ENCODE measurements at places on chromosomes 4 and X.

DNA sequence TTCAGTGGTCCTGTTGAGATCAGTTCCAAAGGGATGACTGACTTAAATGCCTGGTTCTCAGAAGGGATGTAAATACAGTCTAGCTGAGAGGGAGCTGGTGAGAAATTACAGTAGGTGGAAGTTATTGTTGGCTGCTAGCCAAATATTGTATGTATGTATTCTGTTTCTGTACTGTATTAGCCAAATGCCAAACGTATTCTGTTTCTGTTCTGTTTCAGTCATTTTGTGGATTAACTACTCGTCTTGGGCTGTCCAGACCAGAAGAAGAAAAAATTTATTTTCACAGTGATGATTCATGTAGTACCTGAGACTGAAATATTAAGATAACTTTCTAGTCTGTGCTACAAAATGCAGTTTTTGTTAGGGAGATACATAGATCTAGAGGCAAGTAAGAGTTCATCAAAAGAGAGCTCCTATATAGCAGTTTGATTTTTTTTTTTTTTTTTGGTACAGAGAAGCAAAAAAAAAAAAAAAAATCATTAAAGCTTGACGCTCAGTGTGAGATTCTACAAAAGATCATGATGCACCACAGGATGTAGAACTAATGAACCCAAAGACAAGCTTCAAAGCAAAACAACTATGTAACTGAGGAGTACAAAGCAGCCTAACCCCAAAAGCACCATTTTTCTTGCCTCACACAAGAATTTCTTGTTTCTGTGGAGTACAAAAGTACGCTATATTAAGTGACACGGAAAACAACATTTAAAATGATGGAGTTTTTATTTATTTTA lies 54.8 kb downstream of the CASP6 start:
- DNase-seq: no peak

DNA sequence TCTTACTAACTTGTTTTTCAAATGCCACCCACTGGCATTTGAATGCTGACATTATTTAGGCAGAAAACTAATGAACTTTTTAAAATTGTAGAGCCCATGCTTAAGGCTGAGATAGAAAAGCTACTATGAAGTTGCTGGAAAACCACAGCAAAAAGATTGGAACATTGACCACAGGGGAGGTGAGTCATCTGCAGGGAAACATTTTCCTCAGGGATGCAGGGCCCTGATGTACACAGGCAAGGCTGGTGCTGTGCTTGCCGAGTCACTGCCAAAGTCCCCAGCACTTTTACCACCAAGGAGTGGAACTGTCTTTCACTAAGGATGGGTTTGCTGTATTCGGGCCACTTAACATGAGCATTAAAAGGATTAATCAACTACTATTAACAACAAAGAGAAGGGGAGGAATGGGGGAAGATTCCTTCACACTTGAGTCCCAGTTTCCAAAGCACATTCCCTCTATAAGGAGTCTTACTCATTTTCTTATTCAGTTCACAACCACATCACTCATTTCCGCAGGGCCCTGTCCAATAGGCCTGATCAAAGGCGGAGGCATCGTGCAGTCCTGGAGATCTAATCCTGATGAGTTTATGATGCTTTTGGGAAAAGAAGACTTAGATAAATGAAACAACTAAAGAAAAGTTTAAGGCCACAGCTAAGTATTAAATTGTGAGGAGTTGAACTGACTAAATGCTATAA lies 202.9 kb upstream of the NPY2R start:
- DNase-seq: peak; percentile 29

- no peak for DNase-seq
Measured at GRCh38 chr4:41631523-41631922, 93.6 kb downstream of the LIMCH1 start.

GRCh38 chr4:156634612-156635011 lies 337.0 kb downstream of the PDGFC start:
- no peak for DNase-seq

DNA sequence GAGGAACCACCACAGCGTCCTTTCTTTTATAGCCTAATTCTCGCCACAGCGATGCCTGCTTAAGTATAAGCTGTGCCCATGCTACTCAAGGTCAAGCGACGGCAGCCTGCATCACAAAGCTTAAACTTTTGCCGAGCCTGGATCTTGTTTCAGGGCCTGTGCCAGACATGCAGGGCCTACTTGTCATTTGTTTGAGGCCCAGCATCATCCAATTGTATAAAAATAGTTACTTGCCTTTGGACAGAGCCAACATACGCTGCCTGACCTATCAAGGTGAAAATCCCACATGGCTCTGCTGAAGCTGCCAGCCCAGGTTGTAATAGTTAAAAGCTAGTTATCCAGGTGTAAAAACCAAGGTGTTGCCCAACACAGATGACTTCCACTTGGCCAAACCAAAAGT lies 107.1 kb downstream of the TMEM131L start:
- DNase-seq: no peak

- DNase-seq: no peak
Measured at GRCh38 chrX:13360146-13360545, 40.3 kb upstream of the ATXN3L start.

GRCh38 chrX:118528071-118528737 lies 32.6 kb downstream of the DOCK11 start:
- DNase-seq: no peak

GRCh38 chr4:99149426-99150019 lies 5.4 kb upstream of the ADH4 start:
- DNase-seq: no peak

DNA sequence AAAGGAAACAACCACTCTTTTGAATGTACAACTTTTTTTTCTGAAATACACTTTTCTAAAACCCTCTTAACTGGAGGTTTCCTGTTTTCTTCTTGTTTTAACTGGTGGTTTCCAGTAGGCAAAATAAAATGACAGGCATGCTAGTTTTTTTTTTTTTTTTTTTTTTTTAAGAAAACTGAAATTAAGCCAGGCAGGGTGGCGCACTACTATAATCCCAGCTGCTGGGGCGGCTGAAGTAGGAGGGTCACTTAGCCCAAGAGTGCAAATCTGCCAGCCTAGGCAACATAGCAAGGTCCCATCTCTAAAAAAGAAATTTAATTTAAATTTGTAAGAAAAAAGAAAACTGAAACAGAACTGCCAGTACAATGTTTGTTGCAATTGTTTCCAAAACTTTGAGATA lies 44.0 kb downstream of the TMEM144 start:
- DNase-seq: no peak

GRCh38 chr4:7979652-7979968 lies 39.9 kb upstream of the AFAP1 start:
- no peak for DNase-seq

DNA sequence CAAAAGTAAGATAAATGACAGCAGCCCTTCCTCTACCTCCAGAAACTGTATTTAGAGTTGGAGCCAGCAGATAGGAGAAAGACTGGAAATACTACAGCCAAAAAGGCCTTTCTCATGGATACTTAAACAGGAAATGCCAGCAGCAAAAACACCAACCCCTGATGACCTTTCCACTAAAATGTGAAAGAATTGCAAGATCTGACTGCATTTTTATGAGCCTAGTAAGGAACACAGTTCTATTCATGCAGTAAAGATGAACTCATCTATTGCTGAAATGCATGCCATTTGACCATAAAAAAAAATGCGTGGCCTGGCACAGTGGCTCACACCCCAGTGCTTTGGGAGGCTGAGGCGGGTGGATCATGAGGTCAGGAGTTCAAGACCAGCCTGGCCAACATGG lies 19.9 kb downstream of the ABCG2 start:
- DNase-seq: no peak

Data from T1000 (cell line).